ENCODE measurements at places on chromosomes 11 and 22.

DNA sequence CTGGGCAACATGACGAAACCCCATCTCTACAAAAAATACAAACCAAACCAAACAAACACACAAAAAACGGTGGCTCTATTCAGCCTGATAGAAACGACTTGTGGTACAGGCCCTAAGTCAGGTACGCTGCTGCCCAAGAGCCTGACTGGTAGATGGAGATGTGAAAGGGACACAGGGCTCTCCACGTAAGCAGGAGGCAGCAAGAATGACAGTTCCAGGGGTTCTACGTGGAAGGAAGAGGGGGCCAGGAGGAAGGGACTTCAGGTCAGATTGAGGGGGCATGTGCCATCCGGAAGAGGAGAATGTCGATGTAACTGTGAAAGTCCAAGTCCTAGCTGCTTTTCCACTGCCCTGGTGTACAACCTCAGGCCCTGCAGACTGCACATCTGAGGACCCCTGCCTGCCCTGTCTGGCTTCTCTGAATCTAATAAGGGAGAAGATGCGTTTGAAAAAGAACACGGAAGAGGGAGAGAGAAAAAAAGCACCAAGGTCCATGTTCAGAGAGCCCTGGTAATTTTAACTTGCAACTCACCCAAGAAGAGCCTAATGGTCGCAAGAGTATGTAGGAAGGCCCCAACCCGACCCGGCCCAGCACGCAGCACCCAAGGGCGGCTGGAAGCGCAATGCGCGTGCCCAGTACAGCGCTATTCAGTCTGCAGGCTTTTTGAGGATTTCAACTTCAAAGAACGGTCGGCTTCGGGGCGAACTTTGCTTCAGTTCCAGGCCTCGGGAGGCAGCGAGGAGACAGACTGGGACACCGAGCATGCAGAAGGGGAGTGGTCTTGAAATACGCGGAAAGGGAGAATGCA, 909 bp upstream of the ZNRD2 start:
- DNase-seq: no peak

DNA sequence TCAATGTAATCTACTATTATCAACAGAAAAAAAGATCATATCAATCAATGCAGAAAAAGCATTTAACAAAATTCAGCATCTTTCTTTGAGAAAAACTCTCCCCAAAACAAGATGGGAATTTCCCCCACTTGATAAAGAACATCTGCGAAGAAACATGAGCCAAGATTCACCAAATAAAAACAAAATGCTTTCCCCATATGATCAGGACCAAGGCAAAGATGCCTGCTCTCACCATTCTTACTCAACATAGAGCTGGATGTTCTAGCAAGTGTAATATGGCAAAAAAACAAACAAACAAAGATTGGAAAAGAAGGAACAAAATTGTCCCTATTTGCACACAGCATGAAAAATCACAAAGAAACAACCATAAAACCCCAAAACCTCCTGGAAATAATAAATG, 23.4 kb downstream of the SHANK2 start:
- DNase-seq: no peak

GRCh38 chr11:95660038-95660437, 129.5 kb downstream of the FAM76B start:
- no peak for DNase-seq

DNA sequence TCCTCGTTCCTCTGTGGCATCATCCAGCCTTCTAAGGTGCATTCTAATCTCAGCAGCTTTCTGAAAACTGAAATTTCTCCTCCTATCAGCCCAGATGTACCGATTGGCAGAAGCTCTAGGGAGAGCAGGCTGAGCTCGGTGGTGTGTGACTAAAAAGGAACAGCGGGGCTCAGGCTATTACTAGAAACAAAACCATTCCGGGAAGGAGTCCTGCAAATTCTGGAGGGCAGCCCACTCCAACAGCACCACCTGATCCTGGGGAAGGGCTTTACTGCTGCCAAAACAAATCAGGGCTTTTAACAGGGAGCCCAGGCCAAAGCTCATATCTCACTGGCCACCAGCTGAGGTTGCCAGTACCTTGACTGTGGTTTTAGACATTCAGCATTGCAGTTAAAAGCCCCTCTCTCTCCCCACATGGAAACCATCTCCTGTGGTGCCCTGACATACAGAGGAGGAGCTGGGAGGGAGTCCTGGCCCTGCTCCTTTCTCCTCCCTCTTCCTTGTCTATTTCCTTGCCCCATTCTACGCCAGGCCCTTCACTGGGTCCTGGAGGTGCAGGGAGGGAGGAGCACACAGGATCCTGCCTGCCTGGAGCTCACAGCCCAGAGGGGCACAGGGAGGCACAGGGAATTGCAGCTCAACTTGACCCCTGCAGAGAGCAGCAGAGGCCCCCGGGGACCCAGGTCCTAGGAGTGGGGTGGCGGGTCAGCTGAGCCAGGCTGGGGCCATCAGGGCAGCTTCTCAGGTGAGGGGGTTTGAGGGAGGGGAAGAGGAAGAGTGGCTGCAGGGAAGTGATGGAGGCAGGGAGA, 889 bp downstream of the PLAAT4 start:
- no peak for DNase-seq

DNA sequence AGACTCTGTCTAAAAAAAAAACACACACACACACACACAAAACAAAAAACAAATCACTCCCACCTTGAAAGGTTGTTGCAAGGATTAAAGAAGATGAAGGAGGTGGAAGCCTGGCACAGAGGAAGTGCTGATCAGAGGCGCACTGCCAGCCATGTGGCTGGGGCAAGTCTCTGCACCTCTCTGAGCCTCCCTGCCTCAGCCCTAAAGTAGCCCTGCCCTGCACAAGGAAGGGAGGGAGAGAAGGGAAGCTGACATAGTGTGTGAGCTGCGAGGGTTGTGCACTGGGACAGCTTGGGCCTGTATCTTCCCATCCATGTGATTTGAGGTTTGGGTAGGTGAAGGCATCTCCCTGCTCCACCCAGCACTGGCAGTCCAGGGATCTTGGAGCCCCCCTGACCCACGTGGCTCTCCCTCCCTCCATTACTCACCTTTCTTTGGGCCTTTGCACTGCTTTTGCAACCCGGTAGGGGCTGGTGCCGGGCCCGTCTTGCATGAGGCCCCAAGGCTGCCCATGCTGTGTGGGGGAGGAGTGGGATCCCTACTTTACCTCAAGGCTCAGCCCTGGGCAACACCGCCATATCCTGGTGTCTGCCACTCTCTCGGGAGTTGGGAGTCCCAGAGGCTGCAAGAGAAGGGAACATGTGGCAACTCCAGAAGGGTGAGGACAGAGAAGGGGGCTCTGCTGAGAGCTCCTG, 30.5 kb downstream of the IFT27 start:
- DNase-seq: no peak

- DNase-seq: no peak
These were observed 27.3 kb upstream of the SUSD2 start for GRCh38 chr22:24153959-24154358.

DNA sequence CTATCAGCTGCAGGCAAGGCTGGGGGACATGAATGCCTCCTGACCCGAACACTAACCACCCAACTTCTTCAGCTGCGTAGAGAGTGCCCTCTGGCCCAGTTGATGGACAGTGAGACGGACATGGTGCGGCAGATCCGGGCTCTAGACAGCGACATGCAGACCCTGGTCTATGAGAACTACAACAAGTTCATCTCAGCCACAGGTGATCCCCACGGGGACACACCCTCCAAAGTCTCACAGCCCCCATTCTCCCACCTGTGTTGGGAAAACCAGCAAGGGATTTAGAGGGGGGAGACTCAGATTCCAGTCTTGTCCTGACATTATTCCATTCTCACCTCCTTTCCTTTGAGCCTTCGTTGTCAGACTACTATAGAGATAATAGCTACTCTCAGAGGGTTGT, 912 bp downstream of the VPS51 start:
- DNase-seq: no peak

- no peak for DNase-seq
These were observed 178.7 kb downstream of the KIRREL3 start for GRCh38 chr11:126821827-126822226.

- DNase-seq: no peak
These were observed 47.4 kb downstream of the RPS6KA4 start for GRCh38 chr11:64406221-64406946.

GRCh38 chr22:36243986-36244385, 4.7 kb upstream of the APOL2 start:
- DNase-seq: no peak

DNA sequence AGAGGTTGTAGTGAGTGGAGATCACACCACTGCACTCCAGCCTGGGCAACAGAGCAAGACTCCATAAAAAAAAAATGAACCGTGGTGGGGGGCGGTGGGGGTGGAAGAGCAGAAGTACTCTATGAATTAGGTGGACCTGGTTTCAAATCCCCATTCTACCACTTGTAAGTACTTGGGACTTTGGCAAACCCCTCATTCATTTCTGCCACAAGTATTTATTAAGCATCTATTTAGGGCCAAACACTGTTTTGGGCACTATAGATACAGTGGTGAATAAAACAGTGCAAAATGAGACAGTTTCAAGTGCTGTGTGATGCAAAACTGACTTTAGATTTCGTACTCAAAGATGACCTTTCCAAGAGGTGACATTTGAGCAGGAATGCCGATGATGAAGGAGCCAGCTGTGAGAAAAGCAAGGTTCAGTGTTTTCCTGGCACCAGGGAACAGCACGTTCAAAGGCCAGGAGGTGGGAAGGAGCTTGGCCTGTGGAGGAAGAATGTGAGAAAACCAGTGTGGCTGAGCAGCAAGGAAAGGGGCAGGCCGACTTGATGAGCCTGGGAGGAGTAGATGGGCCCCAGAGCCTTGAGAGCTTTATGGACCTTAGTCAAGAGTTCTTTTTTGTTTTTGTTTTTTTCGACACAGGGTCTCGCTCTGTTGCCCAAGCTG, 1.4 kb upstream of the TMEM134 start:
- DNase-seq: no peak

DNA sequence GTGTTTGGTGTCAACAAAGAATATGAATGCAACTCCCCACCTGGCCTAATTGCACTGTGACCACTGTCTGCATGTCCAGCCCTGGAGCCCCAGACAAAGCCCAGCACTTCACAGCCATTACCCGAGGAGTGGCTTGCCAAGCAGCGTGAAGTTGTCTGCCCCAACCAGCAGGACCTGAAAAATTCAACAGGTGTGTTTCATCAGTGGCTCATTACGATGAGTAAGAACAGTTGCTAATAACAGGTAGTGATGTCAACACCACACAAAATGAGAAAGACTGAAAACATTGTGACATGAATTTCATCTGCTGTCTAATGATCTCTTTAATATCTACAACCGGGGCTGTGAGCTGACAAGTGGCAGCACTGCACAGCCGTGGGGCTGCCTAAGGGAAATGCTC, 10.3 kb downstream of the MRPL21 start:
- no peak for DNase-seq

GRCh38 chr22:38259370-38259769, 13.4 kb downstream of the TMEM184B start:
- no peak for DNase-seq

- no peak for DNase-seq
These were observed 23.1 kb downstream of the RGL4 start for GRCh38 chr22:23713696-23714595.

- no peak for DNase-seq
These were observed 8.6 kb upstream of the INCENP start for GRCh38 chr11:62115085-62115694.

DNA sequence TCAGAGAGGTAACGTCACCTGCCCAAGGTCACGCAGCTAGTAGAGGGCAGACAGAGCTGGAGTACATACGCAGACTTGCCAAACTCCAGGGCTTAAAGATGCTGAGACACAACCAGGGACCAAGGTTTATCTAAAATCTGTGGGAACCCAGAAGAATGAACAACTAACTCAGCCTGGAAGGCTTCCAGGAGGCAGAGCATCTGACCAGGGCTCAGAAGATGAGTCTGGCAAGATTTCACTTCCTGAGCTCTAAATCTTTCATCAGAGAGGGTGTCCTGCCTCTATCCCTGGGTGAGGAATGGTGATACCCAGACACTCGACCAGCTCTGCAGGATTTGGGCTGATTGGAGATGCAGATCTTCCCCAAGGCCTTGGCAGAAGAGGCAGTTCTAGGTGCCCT, 9.1 kb downstream of the GAL3ST1 start:
- DNase-seq: no peak

DNA sequence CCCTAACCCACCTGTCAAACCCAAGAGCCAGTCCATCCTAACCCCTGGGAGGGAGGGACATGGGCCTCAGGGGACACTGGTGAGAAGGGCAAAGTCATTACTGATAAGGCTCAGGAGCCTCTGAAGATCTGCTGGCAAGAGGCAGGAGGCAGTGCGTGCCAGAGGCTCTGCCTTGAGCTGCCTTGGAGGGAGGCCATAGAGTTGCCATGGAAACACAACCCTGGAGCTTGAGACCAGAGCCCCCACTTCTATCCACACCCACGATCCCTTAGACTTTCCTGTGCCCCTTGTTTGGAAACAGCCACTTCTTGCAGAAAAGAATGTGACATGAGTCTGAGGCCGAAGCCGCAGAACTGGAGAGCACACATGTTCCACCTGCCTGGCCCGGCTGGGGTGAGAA, 89.7 kb upstream of the CSNK2A3 start:
- no peak for DNase-seq
